ENCODE measurements at places on chromosomes 13 and 19.
A peak's percentile ranks its signal among the peaks of the same experiment; 100 is the strongest.

GRCh38 chr19:41967054-41967783 is 8.1 kb upstream of the RABAC1 start:
- no peak for DNase-seq

- DNase-seq, result no peak
Measured at GRCh38 chr19:53945441-53945840, 17.3 kb upstream of the CACNG8 start.

DNA sequence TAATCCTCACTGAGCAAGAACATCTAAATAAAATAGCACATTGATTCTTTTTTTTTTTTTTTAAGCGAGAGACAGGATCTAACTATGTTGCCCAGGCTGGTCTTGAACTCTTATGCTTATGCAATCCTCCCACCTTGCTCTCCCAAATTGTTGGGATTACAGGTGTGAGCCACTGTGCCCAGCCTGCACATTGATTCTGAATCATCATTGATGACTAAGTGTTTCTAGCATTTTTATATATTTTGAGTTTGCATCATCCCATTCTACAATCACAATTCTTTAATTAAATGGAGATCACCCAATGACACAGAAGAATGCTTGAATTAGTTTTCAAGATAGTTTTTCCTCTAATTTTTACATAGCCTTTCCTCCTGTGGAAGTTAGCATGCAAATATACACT is 354.1 kb downstream of the KLF5 start:
- DNase-seq, result no peak

DNA sequence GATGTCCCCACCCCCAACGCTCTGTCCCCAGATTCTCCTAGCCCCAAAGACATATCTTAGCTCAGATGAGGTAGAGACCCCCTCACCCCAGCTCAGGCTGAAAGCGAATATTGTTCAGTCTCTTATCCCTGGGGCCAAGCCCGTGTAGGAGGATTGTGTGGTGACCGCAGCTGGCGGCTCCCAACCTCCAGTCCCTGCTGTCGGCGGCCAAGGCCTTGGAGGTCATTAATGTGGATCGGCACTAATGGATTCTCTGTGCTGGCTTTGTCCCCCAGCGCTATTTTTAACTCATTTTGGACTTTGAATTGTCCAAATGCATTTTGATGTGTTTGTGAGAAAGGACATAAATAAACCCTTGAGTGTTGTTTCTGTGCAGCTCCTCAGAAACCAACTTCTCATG is 124.2 kb downstream of the UQCRFS1 start:
- DNase-seq, result no peak

DNA sequence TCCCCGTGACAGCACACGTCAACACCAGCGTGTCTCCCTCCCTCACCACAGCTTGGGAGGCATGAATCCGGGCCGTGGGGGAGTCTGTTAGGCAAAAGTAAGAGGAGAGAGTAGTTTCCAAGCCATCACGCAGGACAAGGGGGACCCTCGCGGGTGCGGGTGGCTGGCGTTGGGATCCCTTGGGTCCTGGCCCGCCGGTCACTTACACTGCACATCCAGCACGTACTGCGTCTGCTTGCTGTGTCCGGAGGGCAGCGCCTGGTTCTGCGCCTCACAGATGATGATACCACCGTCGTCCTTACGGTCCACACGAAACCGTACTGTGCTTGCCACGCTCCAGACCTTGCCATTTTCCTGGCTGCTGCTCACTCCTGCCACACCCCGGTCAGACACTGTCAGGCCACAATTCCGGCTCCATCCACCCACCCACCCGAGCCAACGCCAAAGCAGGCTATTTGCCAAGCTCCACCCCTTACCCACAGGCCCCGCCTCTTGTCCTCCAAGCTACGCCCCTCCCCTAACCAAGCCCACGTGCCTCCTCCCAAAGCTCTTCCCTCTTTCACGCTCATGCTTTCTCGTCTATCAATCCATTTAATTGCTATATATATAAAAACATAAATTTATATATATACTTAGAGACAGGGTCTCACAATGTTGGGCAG is 6.6 kb upstream of the ZNF428 start:
- DNase-seq, result no peak

- DNase-seq, result no peak
Measured at GRCh38 chr13:108315991-108316390, 46.5 kb downstream of the TNFSF13B start.

DNA sequence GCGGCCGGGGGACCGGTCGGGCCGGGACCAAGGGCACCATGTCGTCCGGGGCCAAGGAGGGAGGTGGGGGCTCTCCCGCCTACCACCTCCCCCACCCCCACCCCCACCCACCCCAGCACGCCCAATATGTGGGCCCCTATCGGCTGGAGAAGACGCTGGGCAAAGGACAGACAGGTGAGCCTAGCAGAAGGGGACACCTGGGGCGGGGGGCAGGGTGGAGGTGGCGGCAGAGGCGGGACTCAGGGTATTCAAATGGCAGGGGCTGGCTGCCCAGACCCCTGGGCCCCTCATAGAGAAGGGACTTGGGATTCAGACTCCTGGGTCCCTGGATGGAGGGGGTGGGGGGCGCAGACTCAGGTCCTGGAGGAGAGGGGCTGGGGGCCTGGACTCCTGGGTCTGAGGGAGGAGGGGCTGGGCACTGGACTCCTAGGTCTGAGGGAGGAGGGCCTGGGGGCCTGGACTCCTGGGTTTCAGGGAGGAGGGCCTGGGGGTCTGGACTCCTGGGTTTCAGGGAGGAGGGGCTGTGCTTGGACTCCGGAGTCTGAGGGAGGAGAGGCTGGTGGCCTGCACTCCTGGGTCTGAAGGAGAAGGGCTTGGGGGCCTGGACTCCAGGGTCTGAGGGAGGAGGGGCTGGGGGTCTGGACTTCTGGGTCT is 735 bp downstream of the BRSK1 start:
- DNase-seq, result no peak

DNA sequence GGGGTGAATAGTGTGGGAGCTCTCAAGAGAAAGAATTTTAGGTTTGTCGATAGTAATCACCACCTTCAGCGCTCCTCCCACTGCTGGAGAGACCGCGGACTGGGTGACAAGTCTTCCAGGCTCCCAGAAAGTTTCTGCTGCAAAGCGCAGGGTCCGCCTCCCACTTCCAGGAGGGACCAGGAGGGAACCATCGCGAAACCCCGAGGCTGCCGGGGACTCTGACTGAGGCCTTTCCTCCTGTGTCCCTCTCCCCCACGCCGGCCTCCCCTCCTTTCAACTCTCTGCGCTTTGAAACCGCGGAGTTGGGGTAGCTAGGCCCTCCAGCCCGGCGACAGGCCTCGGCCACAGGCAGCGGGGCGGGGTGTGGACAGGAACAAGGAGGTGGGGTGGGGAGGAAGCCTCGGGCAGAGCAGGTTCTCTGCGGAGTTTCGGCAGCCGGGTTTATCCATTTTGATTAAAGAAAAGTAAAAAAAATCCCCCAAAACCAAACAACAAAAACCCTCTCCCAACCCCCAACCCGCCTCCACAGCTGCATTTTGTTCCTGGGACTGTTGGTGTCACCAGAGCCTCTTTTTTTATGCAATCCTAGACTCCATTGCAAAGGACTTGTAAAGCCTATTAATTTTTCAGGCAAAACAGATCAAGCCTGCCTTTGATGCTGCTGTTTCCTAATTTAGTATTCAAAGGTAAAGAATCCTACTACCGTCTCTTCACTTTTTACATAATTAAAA is 157.2 kb downstream of the TM9SF2 start:
- DNase-seq, result peak; percentile 59

DNA sequence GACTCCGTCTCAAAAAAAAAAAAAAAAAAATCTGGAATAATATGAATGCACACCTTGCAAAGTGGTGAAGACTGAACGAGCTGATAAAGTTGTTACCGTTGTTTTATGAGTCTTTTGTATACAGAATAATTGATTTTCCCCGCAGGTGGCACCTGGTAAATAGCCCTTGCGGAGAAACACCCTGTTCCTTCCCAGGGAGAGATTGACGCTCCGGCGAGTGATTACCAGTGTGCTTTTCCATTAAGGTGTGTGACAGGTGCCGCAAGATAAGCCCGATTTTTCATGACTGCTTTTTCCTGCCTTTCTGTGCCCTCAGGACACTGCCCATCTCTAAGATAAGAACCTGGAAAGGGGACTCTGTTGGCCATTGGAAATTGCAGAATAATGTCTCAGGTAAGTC is 943 bp downstream of the ZNF302 start:
- DNase-seq, result no peak

DNA sequence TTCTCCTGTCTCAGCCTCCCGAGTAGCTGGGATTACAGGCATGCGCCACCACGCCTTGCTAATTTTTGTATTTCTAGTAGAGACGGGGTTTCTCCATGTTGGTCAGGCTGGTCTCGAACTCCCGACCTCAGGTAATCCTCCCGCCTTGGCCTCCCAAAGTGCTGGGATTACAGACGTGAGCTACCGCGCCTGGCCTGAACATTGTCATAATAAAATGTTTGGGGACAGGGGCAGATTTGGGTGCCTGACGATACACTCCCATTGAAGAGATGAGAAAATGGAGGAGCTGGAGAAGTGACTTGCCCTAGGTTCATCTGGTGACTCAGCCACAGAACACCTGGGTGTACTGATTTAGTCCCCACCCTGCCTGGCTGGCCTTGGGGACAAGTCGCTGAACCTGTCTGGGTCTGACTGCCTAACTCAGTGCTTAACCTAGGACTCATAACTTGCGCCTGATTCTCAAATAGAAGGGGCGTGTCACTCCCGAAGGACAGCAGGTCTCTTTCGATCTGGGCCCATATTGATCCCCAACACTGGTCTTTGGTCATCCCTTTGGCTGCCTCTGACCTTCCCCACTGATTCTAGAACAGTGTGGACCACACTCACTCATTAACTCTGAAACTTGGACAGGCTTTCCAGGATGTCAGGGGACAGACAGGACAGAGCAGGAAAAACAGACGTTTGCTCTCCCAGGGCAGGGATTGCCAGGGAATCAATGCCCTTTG is 7.6 kb upstream of the BICRA start:
- peak; percentile 58 for DNase-seq
